ENCODE measurements at places on chromosomes 7 and 10. TPM values are rescaled to one million over a fixed set of nuclear protein-coding genes. Genes with fewer than 3 reads are reported as not detected.

LAMB1 gene
- total RNA-seq: 181 TPM

CFAP69 gene
- 15.8 TPM for total RNA-seq

DNA sequence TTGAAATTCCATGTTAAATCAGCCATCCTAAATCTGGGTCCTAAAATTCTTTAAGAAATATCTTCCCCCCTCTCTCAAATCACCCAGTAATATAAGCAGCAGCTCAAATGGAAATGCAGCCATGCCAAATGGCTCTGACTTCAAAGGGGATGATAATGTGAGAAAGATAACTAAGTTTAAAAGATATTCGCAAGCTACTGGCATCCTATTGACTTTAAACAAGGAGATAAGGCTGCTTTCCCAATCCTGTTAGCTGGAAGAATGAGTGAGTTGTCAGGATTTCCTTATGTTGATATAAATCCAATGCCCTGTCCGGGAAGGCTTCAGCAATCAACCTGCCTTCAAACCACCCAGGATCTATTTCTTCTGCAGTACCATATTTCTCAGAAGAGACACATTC is 172.0 kb downstream of the FANK1 start:
- no peak for DNase-seq

- no peak for DNase-seq
These were observed 87.2 kb downstream of the KCNMA1 start for GRCh38 chr10:77550378-77550777.

DNA sequence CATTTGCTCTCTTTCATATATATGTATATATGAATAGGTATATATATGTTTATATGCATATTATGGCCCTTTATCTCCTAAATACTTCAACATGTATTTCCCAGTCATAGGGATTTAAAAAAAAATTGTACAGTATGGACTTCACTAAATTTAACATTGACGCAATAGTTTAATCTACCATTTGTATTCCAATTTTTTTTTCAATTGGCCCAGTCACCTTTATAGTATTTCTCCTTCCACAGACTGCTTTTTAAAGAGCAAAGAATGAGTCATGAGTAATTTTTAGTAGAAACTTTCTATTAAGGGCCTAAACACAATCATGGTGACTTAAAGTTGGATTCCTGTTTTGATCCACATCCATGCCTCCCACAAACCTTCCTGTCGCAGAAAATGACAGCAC is 20.5 kb downstream of the CCSER2 start:
- no peak for DNase-seq

All from spleen (tissue), 13 donors.